ENCODE measurements at places on chromosomes 12 and 14. TPM values are rescaled to one million over a fixed set of nuclear protein-coding genes. Genes with fewer than 3 reads are reported as not detected.
A peak's percentile ranks its signal among the peaks of the same experiment; 100 is the strongest.

GRCh38 chr12:123271001-123271668, 521 bp downstream of the CDK2AP1 start:
- peaks cover 11% of the 10 kb centered on the region for H3K4me1 ChIP-seq
- peak overlapping the region; percentile 99 for H3K4me3 ChIP-seq
- H3K27me3 ChIP-seq: no peaks in the 10 kb centered on the region
- H3K27ac ChIP-seq: peak overlapping the region; percentile 91

DNA sequence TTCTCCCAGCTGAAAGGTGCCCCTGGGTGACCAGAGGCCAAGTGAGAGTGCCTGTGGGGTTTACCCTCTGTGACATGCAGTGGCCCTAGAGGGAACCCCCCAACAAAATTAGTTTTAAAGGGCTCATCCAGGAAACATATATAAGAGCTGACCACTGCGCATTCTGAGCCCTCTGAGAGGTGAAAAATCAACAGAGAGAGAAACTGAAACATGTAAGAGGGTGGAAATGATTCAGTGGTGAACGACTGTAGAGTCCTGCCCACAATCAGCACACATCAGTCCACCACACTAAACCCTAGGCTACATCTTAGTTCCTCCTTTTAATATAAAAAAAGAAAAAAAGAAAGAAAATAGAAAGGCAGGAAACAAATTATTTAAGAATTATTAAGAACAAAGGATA, 21.0 kb upstream of the ACSM4 start:
- H3K36me3 ChIP-seq: no peaks in the 10 kb centered on the region
- H3K27me3 ChIP-seq: peaks cover 9% of the 10 kb centered on the region
- no peak overlapping the region for H3K27ac ChIP-seq
- no peak overlapping the region for H3K4me3 ChIP-seq
- no peaks in the 10 kb centered on the region for H3K4me1 ChIP-seq
- DNase-seq: no peak

DNA sequence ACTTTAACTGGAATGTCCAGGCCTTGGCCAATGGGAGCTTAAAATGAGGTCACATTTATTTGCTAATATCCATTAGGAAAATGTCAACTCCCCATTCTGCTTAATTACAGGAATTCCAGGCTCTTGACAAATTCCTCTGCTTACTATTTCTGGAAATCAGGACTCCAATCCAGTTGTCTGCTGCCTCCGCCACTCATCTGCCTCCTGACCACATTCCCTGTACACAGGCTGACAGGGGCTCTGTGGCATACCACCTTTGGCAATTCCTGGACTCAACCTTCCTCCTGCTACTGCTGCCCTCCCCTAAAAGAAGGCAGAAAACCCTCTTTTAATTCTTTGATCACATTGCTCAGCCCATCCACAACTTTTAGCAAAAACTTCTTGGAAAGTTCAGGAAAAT, 37.9 kb downstream of the KICS2 start:
- no peak for DNase-seq
- H3K4me1 ChIP-seq: peaks cover 55% of the 10 kb centered on the region
- no peaks in the 10 kb centered on the region for H3K36me3 ChIP-seq
- H3K27me3 ChIP-seq: no peaks in the 10 kb centered on the region
- H3K27ac ChIP-seq: no peak overlapping the region

DNA sequence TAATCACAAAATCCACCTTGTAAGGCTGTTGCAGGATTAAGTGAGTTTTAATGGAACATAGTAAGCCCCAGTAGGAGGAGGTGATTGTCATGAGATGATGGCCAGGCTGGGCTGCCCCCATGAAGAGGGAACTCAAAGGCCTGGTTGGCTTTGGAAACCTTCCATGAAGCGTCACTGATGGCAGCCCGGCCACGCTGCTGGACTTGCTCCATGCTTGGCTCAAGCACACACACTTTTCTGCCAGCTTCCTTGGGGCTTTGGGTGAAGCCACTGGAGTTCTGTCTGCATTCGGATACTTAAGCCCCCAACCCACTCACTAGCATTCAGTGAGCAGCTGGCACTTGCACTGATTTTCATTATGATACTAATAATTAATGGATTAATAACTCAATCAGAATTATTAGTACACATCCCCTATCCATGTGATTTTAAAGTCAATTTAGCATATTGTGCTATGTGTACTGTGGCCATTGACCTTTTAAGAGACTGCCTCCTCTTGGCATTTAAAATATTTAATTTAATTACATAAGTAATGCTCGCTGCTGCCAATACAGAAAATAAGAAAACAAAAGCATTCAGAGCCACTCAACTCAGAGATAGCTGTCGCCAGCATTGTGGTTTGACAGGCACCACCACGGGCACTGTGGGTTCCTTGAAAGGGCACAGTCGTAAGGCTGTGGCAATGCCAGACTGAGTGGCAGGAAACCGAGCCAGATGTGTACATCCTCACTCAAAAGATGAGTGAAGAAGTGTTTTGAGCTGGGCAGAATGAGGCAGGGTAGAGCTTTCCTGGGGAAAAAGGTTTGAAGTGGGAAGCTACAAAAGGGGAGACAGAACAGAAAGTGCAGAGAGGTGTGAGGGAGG, 15.9 kb downstream of the KRT85 start:
- H3K27ac ChIP-seq: no peak overlapping the region
- no peaks in the 10 kb centered on the region for H3K36me3 ChIP-seq
- peaks cover 32% of the 10 kb centered on the region for H3K27me3 ChIP-seq
- no peaks in the 10 kb centered on the region for H3K4me1 ChIP-seq
- H3K4me3 ChIP-seq: no peak overlapping the region

DNA sequence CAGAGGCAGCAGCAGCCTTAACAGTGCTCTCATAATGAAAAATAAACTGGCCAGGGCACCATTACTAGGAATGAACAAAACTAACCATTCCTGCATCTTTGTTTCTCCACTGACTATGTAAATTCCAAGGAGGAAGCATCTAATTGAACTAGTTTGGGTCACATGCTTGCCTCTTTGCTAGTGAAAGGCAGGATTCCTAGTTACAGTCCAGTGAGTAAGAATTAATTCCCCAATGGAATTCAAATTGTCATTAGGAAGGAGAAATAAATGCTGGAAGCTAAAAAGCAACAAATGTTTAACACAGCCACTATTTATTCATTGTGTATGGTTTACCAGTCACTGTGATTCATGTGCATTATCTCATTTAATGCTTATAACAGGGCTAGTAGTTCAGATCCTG, 316.0 kb downstream of the CCDC91 start:
- H3K27ac ChIP-seq: 0 out of 2 replicates have a peak overlapping the region, but pooled peaks have one; percentile 5
- no peak overlapping the region for H3K4me3 ChIP-seq
- peak; percentile 18 for DNase-seq
- H3K36me3 ChIP-seq: no peaks in the 10 kb centered on the region
- H3K4me1 ChIP-seq: peaks cover 21% of the 10 kb centered on the region
- no peaks in the 10 kb centered on the region for H3K27me3 ChIP-seq

DNA sequence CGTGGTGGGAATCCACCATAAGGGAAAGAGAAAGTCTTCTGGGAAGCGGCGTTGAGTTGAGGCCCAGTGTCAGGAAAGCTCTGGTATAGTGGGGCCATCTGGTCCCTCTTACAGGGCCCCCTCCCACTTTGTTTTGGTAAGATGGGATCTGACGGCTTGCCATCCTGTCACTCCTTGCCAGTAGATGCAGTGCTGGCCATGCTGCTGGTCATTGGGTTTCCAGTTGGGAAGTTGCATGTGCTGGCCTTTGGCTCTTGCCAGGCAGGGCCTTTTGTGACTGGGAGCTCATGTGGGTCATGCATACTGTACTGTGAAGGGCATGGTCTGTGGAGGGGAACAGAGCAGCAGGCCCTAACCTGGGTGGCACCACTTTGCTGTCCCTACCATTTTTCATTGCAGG, 3.8 kb downstream of the TRAF3 start:
- H3K36me3 ChIP-seq: no peaks in the 10 kb centered on the region
- no peak overlapping the region for H3K4me3 ChIP-seq
- H3K27ac ChIP-seq: no peak overlapping the region
- no peak for DNase-seq
- H3K27me3 ChIP-seq: no peaks in the 10 kb centered on the region
- peaks cover 18% of the 10 kb centered on the region for H3K4me1 ChIP-seq

KLRF1 gene
- not detected for total RNA-seq

GRCh38 chr14:58299401-58300330, 1.3 kb downstream of the ARID4A start:
- peaks cover 17% of the 10 kb centered on the region for H3K4me1 ChIP-seq
- H3K4me3 ChIP-seq: peak overlapping the region; percentile 90
- H3K36me3 ChIP-seq: peaks cover 12% of the 10 kb centered on the region
- H3K27me3 ChIP-seq: no peaks in the 10 kb centered on the region
- DNase-seq: peak; percentile 51
- peak overlapping the region; percentile 55 for H3K27ac ChIP-seq

GRCh38 chr14:101198398-101199027, 295.0 kb upstream of the RTL1 start:
- H3K4me1 ChIP-seq: no peaks in the 10 kb centered on the region
- H3K27ac ChIP-seq: no peak overlapping the region
- H3K4me3 ChIP-seq: no peak overlapping the region
- H3K36me3 ChIP-seq: no peaks in the 10 kb centered on the region
- 0 out of 2 replicates have a peak, but pooled peaks cover 5% of the 10 kb centered on the region for H3K27me3 ChIP-seq
- DNase-seq: no peak

DNA sequence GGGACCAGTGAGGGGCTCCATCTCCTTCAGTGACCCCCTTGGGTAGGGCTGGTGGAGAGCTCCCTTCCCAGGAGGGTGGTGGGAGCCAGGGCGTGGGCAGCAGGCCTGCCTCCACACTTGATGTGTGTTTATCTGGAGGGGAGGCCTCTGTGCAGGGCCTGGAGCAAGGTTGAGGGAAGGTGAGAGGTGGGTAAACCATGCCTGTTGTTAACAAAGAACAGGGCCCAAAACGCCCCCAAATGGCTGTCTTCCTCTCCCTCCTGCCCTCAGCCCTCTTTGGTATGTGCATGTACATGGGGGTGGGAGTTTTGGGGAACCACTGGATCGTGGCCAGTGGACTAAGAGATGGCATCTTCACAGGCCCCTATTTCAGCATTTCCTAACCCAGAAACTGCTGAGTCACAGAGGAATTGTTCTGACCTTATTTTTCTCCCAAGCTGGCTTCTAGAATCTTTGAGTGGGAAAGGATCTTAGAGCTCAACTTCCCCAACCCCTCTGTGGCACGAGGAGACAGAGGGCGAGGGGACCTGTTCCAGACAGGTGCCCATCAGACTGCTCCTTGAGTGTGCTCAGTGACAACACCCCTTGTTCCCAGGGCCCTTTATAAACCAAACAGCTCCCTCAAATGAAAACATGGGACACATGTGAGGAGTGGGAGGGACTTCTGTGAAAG, 3.6 kb downstream of the SLC48A1 start:
- H3K4me1 ChIP-seq: peaks cover 36% of the 10 kb centered on the region
- no peaks in the 10 kb centered on the region for H3K27me3 ChIP-seq
- no peaks in the 10 kb centered on the region for H3K36me3 ChIP-seq

GRCh38 chr14:51167587-51168214, 72.3 kb upstream of the TMX1 start:
- H3K27me3 ChIP-seq: peaks cover 26% of the 10 kb centered on the region
- peak; percentile 72 for DNase-seq
- H3K36me3 ChIP-seq: no peaks in the 10 kb centered on the region
- H3K4me1 ChIP-seq: peaks cover 11% of the 10 kb centered on the region

FGF23 gene
- not detected for total RNA-seq

JAG2 gene
- total RNA-seq: 0.13 TPM

DNA sequence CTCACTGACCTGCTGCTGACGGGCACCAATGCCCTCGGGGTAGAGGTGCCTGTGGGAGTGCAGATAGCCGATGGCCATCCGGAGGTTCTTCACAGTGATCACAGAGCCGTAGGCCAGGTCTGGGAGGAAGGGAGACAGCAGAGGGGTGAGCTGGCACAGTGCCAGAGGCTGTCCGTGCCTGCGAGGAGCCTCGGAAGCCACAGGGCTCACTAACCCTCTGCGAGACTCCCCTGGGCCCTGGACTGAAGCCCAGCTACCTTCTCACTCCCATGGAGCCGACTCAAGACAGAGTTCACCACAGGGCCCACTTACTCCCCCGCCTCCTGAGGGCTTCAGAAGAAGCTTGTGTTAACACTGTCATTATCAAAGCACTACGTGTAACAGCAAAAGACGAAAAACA, 24.5 kb downstream of the POMT2 start:
- peaks cover 5% of the 10 kb centered on the region for H3K36me3 ChIP-seq
- DNase-seq: no peak
- no peaks in the 10 kb centered on the region for H3K4me1 ChIP-seq
- no peak overlapping the region for H3K27ac ChIP-seq
- no peaks in the 10 kb centered on the region for H3K27me3 ChIP-seq
- H3K4me3 ChIP-seq: no peak overlapping the region

BRF1 gene
- 27.0 TPM for total RNA-seq

DNA sequence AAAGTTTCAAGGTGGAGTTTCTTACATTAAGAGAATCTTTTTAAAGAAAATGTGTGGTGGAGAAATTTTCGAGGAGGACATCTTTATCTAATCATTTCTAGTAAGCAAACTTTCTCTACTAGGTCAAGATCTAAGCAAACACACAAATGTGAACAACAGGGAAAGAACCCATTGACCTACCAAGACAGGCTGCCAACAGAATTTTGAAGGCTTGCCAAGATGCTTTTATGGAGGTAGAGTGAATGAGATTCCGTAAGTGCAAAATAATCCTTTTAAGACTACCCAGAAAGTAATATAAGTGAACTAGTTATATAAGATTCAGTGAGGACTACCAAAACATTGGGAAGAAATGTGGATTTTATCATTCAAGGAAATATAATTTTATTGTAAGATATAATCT, 357.1 kb upstream of the PDE3A start:
- no peak overlapping the region for H3K27ac ChIP-seq
- no peak for DNase-seq
- no peaks in the 10 kb centered on the region for H3K27me3 ChIP-seq
- peaks cover 13% of the 10 kb centered on the region for H3K4me1 ChIP-seq

ACSS3 gene
- total RNA-seq: 1.9 TPM
